Right ventricle myocardium inferior (tissue), 1 donor: ENCODE measurements at places on chromosomes 4 and X. TPM values are rescaled to one million over a fixed set of nuclear protein-coding genes. Genes with fewer than 3 reads are reported as not detected.
A peak's percentile ranks its signal among the peaks of the same experiment; 100 is the strongest.

- no peak for DNase-seq
Observed at GRCh38 chrX:10110316-10110935, 46.3 kb upstream of the CLCN4 start.

- DNase-seq, result peak; percentile 76
Observed at GRCh38 chr4:8468746-8469535, 28.4 kb downstream of the TRMT44 start.

GRCh38 chr4:150181536-150181935 lies 103.3 kb downstream of the DCLK2 start:
- no peak for DNase-seq

DNA sequence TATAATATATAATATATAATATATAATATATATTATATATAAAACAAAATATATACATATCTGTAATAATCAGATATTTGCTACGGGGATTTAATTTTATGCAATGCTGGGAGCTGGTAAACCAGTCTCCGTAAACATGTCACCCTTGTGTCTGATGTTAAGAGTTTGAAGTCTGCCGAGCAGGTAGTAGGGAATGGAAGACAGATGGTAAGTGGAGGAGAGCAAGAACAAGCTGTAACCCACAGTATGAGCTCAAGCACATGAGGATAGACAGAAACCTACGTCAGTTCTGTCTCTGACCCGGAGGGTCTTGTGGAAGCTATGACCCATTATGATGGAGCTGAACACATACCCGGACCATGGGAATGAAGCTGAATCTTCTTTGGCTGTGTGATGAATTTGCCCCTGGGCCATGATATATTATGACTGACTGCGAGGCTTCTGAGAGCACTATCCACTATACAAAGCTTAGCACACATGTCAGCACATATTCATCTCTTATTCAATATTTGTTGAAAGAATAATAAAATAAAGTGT lies 46.2 kb downstream of the TIGD2 start:
- DNase-seq, result no peak

DNA sequence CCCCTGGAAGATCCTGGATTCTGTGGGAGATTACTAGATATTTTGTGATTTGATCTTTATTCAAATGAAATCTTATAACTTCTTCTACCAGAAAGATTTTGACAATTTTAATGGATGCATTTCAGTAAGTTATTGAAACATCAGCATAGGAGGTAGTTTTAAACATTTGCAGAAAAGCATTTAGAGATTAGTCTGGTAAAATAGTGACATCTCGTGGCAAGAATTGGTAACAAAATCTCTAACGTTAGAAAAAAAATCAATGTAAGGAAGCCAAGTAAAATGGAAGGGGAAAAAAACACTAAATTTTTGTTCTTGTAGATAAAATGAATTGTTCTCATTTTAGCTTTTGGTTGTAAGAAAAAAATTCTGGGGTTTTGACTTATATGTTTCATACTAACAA lies 73.3 kb downstream of the TASL start:
- DNase-seq, result no peak

DNA sequence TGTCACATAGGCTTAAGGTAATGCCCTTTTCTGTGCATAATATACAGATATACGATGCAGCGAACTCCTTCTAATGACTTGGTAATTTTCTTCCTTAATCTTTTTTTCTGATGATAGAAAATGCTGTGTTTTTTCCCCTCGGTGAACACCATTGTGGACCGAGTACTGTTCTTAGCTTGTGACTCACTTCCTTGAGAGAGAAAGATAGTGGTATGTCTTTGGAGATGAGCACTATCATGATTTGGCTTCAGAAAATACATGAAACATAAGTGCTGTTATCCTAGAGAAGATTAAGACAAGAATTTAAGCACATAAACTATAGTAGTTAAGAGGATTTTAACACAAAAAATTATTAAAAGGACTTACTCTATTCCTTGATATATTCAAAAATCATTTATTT lies 63.9 kb downstream of the RS1 start:
- no peak for DNase-seq

DNA sequence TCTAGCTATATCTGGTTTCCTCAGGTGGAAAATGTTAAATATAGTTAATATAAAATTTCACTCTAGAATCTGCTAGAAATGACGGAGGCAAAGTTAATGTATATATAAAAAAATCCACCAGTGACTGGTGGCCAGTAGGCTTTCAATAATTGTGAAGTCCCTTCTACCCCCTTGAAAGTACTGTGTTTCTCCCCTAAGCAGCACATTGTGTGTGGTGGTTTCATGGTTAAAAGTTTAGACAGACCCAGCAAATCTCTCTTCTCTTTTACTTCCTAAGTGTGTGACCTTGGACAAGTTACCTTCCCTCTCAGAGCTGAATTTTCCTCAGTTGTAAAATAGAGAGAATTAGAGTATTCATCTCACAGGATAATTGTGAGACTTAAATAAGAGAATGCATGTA lies 600 bp upstream of the HEPH start:
- no peak for DNase-seq

DNA sequence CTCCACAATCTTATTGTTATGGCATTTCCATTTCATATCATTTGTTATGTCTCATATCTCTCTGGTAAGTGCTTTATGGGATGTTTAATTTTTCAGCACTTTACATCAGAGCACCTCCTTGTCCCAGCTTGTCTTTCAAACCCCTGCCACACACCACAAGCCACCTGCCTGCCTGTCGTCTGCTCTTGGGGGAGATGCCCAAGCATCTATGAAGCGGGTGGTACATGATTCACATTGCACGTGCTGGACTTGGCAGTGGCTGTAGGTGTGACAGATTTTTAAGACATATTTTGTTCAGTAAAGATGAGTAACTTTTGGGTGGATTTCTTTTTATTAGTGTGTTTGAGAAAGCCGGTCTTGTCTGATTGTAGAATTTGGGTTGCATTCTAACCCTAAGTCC lies 14.2 kb upstream of the SPATA4 start:
- DNase-seq, result no peak

DNA sequence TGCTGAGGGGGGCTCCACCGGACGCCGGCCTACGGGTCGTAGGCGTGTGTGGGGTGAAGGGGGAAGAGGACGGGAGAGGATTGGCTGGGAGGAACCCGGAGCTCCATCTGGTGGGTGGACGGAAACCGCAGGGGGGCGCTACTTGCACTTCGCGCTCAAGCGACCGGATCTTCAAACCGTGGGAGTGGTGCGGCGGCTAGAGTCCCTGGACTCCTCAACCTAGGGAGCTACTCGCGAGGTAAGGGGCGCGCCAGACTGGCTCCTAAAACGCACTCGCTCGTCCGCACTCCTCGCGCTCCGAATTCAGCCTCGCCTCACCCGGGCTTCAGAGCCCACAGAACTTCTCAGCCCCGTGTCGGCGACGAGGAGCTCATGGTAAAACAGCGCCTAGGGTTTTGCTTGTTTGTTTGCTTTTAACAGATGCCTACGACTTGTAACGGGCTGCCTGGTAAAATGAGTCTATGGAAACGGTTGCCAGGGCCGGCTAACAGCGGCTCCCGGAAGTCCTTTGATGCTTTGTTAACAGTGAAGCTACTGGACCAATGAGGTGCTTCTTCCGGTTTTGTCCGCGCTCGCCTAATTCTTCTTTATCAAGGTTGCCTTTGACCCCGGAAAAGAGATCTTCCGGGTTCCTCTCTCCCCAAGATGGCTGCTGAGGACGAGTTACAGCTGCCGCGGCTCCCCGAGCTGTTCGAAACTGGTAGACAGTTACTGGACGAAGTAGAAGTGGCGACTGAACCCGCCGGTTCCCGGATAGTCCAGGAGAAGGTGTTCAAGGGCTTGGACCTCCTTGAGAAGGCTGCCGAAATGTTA lies at the start of gene IGBP1:
TSS of gene IGBP1 (plus strand) at position 145 of the 813 bp plus-strand sequence. CDS start at position 646, 501 bp downstream.
- peak; percentile 89 for DNase-seq

DNA sequence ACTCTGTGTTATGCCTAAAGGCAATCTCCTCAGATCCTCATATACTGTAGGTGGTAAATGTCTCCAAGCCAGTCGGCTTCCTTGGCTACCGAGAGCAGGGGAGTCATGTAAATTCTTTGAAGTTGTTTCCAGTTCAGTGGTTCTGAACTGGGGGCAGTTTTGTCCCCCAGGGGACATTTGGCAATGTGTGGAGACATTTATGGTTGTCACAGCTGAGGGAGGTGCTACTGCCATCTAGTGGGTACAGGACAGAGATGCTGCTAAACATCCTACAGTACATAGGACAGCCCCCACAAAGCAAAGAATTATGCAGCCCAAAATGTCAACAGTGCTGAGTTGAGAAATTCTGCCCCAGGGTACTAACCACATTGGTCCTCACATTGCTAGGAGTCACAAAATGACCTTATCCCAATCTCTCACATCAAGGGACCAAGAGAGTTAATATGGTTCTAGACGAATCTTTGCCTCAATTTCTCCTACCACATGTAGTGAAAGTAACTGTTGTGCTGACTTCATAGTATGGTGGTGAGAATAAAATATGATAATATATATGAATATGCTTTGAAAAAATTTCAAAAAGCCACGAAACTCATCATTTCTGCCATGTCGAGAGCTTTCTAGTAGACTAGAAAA lies 104.4 kb upstream of the ARHGAP24 start:
- DNase-seq, result no peak

- DNase-seq, result no peak
Observed at GRCh38 chrX:96563646-96564045, 121.0 kb upstream of the DIAPH2 start.

- no peak for DNase-seq
Observed at GRCh38 chr4:8834681-8835220, 36.9 kb downstream of the HMX1 start.

GRCh38 chr4:10897076-10897475 lies 212.5 kb upstream of the CLNK start:
- peak; percentile 58 for DNase-seq

BEX5 gene
- 0.68 TPM for total RNA-seq

CT45A2 gene
- not detected for total RNA-seq

MAGEB1 gene
- total RNA-seq, result not detected

ZNF674 gene
- total RNA-seq, result 2.2 TPM

IQCM gene
- total RNA-seq, result not detected

BRS3 gene
- not detected for total RNA-seq

CT45A5 gene
- total RNA-seq, result not detected
